ENCODE measurements at places on chromosomes 13 and 19.

GRCh38 chr13:101393140-101393539 is 23.2 kb downstream of the NALCN start:
- DNase-seq: no peak

GRCh38 chr13:21095311-21095710 is 33.9 kb upstream of the LATS2 start:
- no peak for DNase-seq

GRCh38 chr13:41562083-41562482 is 104.7 kb downstream of the RGCC start:
- DNase-seq: no peak

GRCh38 chr19:3575260-3575741 is 2.6 kb downstream of the HMG20B start:
- DNase-seq: no peak

DNA sequence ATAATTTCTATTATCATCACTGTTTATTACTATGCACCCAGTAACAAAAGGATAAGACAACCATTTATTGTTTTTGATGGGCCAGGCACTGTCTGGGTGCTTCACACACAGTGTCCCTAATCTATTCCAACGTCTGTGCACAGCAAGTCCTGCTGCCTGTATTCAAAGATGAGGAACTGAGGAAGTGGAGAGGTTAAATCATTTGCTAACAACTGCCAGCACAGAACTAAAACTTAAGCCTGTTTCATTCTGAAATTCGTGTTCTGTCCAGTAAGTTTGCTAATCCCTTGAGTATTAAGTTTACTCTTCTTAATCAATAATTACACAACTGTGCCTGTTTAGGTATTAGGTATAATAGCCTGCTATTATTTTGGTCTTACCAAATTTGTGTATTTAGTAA is 41.9 kb downstream of the TEX26 start:
- DNase-seq: no peak

DNA sequence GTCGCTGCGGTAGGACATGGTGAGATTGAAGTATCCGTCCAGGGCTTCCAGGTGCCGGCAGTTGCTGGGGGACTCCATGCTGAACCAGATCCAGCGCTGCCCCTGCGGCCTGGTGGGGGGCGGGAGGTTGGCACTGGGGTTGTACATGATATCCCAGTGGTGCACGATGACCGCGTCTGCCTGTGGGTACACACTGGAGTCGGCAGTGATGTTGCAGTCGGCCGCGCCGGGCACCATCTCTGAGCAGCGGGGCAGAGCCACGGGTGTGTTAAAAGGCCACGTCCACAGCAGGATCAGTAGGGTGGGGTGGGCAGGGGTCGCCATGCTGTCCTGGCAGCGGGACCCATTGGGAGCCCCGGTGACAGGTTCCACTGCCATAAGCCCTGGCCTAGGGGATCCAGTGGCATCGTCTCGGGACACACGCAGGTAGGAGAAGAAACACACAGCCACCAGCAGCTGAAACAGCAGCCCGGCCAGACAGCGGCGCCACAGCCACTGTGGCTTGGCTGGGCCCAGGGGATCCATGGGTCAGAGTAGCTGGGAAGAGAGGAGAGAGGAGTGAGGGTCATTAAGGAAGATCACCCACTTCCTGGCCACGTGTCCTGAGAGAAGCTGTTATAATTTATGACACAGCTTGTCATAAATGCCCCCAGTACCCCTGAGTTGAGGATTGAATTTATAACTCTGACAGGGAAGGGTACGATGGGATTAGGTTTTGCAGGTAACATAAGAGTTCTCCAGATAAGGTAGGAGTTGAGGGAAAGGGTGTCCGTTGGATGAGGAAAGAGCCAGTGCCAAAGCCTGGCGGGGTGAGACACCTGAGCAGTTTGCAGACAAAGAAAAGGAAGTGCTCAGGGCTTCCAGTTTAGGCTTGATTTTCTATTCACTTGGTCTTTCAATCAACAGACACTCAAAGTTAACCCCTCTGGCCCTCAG is 2.9 kb downstream of the FUT5 start:
- DNase-seq: no peak

- no peak for DNase-seq
These were observed 183.9 kb downstream of the LHFPL6 start for GRCh38 chr13:39419068-39419467.

DNA sequence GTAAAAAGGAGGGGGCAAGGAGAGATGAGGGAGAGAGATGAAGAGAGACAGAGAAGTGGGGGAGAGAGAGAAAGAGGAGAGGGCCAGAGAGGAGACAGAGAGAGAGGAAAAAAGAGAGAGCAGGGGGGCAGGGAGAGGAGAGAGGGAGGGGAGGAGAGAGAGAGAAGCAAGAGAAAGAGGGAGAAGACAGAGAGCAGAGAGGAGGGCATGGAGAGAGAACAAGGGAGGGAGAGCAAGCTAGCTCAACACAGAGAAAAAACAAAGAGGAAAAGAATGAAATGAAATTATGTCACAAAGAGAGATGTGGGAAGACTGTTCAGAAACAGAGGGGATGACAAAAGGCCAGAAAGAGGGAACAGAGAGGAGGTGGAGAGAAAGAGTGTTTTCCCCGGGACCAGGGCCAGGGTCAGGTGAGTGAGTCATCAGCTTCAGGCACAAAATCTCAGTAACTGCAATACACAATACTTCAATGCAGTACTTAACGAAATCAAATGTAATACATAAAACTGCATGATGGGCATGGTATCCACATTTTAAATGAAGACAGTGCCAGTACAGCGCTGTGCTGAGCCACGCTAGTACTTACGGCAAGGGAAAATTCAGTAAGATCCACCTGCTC is 4.8 kb downstream of the KLK7 start:
- DNase-seq: no peak

DNA sequence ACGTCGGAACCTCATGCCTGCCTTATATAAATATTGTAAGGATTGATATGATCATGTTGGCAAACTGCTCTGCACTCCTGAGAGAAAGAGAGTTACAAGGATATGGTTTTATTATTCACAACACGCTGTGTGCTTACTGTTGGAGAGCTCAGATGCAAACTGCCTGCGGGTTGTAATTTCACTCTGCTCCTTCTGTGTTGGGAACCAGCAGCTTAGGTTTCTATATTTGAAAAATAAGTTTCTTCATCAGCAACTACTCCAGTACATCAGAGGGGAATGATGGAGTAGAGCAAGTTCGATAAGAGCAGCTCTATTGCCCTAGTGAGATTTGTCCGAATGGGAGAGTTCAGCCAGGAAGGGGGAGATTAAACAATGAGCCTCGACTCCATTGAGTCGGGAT is 106.9 kb upstream of the UBL3 start:
- DNase-seq: no peak

DNA sequence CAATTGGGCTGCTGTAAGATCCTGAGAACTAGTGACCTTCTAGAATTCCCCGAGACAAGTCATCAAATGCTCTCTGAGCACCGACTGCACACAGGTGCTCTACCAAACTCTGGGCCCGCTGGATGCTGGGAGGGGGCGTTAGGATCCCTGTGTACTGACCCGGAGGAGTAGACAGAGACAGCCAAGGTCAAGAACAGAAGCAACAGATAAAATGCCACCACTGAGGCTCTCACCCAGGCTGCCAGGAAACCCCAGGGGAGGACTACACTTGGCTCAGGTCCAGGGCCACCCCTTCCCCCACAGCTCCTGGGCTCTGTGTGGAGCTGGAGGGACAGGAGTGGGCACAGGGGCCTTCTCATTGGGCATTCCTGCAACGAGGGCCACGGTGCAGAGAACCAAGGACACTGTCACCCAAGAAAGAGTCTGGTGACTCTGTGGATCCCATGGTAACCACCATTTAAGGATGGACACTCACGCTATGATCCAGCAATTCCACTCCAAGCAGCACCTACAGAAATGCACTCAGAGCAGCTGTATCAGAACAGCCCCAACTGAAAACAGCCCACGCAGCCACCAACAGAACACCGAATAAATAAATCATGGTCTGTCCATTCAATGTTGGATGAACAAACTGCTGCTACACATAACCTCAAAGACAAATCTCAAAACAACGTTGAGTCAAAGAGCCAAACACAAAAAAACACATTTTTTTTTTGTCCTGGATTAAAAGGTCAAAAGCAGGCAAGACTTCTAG is 16.8 kb upstream of the SLC35E1 start:
- no peak for DNase-seq

DNA sequence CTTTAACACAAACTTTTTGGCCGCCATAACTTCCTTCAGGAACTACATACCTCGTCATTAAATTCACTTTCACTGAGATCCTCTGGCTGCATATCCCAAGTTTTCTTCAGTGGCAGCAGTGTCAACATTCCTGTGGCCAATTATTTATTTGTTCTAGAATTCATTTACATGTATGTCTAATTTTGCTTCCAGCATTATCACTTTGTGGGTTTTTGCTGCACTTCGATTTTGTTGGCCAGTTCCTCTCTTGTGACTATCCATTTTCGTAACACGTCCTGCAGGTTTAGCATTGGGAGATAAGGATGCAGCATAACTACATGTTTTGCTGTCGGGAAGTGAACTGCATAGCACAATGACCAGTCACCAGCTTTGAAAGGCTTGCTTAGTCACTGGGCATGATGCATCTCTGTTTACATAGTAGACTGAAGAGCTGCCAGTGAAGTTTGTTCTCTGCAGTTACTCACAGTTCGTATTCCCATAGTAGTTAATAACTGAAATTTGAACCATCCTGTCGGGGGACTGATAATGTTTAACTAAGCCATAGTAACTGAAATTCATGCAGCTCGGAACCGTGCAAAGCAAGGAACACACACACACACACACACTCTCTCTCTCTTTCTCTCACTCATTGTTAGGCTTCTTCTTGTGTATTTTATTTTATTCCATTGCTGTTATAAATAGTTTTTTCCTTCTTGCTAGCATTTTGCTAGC is 28.3 kb downstream of the ZNF507 start:
- DNase-seq: no peak

DNA sequence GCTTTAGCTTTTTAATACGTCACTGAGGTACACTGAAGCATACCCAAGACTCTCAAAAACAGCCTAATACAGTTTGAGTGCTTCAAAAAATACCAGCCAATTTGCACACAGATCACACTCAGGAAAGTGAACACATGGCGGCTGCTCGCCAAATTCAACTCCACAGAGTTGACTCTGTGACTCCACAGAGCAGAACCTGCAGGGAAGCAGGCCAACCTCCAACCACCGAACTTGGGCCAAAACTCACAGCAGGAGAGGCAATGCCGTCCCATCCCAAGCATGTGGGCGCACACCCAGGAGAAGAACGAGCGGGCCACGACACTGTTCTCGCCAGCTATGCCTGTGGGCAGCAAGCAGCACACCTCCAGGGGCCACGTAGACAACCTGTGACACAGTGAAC is 21.1 kb downstream of the ELL start:
- no peak for DNase-seq

- no peak for DNase-seq
These were observed 37.5 kb upstream of the SACS start for GRCh38 chr13:23470790-23471614.

GRCh38 chr19:41968751-41969595 is 9.9 kb upstream of the RABAC1 start:
- no peak for DNase-seq

DNA sequence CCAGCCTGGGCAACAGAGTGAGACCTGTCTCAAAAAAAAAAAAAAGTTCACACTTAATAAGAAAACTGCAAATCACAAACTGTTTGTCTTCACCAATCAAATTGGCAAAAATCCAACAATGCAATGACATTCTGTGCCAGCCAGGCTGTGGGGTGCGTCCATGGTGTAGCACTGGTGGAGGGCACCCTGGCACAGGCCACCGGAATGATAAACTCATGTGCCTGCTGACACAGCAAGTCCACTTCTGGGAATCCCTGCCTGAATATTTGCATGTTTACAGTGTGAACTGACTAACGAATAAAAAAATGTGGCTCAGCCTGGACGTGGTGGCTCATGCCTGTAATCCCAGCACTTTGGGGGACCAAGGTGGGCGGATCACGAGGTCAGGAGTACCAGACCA is 1.6 kb upstream of the LRRC25 start:
- DNase-seq: no peak

DNA sequence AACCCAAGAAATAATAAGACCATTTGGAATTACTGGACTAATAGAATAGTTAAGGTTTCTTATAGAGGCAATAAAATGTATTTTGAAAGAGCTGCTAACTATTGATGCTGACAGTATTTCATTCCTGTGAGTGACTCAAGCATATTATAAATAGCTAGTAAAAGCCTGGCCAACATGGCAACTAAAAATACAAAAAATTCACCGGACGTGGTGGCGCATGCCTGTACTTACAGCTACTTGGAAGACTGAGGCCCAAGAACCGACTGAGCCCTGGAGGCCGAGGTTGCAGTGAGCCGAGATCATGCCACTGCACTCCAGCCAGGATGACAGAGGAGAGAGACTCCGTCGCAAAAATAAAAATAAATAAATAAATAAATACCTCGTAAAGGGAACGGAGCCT is 5.4 kb upstream of the ICAM3 start:
- DNase-seq: no peak

- no peak for DNase-seq
These were observed 29.9 kb downstream of the PPP1R37 start for GRCh38 chr19:45122832-45123231.

DNA sequence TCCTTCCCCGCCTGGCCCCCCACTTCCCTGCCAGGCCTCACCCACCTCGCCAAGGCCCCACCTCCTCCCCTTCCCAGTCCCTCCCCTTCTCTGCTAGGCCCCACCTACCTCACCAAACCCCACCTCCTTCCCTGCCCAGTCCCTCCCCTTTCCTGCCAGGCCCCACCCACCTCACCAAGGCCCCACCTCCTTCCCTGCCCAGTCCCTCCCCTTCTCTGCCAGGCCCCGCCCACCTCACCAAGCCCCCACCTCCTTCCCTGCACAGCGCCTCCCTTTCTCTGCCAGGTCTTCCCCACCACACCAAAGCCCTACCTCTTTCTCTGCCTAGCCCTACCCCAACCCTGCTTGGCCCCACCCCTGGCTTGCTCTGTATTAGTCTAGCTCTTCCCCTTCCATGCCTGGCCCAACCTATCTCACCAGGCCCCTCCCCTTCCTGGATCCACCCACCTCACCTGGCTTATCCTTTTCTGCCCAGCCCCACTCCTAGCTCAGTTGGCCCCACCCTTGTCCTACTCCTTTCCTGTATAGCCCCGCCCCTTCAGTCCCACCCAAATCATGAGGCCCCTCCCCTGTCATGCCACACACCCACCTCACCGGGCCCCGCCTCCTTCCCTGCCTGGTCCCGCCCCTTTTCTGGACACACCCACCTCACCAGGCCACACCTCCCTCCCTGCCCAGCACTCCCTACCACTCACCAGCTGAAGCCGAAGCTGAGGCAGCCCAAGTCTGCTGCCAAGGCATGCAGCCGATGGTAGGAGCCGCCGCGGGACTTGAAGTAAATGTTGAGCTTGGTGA is 16.2 kb downstream of the CERS1 start:
- no peak for DNase-seq

DNA sequence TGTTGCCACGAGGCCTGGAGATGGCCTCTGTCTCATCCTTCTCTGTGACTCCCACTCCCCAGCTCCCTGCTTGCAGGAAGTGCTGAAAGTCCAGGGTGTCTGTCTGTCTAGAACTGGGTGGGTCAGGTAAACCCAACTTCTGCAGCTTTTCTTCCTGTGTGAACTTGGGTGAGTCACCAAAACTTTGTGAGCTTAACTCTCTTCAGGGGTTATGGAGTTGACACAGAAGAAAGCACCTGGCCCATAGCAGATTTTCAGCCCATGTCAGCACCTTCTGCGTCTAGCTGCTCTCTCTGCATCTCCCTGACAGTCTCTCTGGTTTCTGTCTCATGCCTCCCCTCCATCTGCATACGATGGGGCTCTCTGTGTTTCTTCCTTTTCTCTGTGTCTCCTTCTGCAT is 4.2 kb upstream of the CACNG7 start:
- no peak for DNase-seq

GRCh38 chr19:15249972-15250639 is 17.9 kb upstream of the EPHX3 start:
- no peak for DNase-seq

- DNase-seq: no peak
These were observed 2554.8 kb downstream of the PCDH9 start for GRCh38 chr13:64675255-64675892.

Measured in NCI-H1092 (cell line).